Glomerular endothelial cell (primary cell): ENCODE measurements at places on chromosomes 11 and 22. TPM values are rescaled to one million over a fixed set of nuclear protein-coding genes. Genes with fewer than 3 reads are reported as not detected.

Gene OR5B21
- total RNA-seq: not detected in 2 replicates

- DNase-seq: no peak
Observed at GRCh38 chr11:34652191-34652973, 31.5 kb downstream of the EHF start.

Gene C11orf86
- total RNA-seq: not detected in 2 replicates

GRCh38 chr11:83852775-83853442 is 566.7 kb upstream of the CCDC90B start:
- no peak for DNase-seq

GRCh38 chr11:34948696-34949095 is 32.3 kb downstream of the PDHX start:
- DNase-seq: no peak

DNA sequence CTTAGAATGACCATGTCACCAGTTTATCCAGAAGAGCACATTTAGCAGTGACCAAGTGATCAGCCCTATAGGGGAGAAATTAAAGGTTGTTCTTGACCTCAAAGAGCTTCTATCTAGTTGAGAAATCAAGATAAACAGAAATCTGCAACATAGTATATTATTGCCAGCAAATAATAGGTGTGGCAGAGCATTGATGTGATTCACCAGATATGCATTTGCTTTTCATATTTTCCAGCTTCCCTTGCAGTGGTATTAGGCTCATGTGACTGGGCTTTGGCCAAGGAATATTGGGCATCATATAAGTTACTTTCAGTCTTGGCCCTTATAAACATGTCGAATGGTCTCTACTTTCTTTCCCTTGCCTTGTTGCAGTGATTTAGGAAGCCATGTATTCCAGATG is 34.5 kb downstream of the COMMD9 start:
- no peak for DNase-seq

Gene IGLL5
- not detected in 2 replicates for total RNA-seq

- no peak for DNase-seq
Observed at GRCh38 chr11:70610566-70611565, 212.5 kb downstream of the CTTN start.

Gene FREY1
- 0.29 TPM in 1 of 2 replicates, not detected in the other for total RNA-seq

DNA sequence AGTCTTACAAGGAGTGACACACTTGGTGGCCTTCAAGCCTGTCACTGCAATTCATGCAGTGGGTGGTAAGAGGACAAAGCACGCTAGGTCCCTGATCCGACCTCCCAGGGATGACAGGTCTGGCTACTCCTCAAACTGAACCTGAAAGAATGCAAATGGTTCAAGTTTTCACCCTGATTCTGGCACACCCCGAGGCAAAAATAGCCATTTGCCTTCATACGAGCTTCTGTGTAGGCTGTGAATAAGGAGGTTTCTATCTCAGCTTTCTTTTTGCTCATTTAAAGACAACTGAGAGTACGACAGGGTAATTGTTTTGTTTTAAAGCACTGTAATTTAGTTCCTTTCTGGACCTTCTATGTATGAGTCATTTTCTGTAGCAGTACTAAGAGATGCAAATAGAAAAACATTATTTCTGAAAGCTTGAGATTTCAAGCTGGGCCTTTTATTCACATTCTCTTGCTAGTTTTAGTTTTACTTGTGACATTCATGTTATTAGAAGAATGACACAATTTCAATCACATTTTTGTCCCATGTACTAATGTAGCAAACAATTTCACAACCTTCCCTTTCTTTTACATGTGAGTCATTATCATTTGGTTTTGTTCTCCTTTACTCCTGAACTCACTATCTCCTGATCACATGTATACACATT is 56.6 kb upstream of the FDX1 start:
- no peak for DNase-seq

GRCh38 chr11:94837317-94837716 is 69.2 kb downstream of the AMOTL1 start:
- no peak for DNase-seq

GRCh38 chr11:1742371-1742770 is 8.0 kb downstream of the IFITM10 start:
- DNase-seq: no peak

Gene KCNJ5
- total RNA-seq: 0.15 and 0.41 TPM in 2 replicates

GRCh38 chr22:32708830-32709229 is 92.7 kb upstream of the TIMP3 start:
- DNase-seq: no peak

DNA sequence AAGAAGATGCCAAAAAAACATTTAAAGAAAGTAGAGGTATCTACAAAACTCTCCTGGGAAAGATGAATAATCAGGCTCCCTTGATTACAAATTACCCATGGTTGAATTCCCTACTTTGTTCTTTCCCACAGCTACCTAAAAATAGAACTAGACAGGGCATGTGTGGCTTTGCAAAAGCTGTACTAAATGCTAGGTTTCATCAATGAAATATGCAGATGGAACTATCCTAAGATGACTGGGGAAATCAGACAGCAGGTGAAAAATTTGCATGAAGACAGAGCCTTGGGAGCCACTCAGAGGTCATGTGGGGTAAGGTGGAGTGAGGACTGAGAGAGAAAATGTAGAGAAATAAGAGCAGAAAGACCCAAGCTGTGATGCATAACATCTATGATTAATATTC is 14.7 kb downstream of the LAYN start:
- no peak for DNase-seq

- no peak for DNase-seq
Observed at GRCh38 chr11:59778122-59778521, 22.9 kb downstream of the STX3 start.

GRCh38 chr11:90500922-90501568 is 278.2 kb upstream of the CHORDC1 start:
- no peak for DNase-seq

Gene C11orf97
- not detected in 2 replicates for total RNA-seq

- DNase-seq: no peak
Observed at GRCh38 chr11:71322861-71323582, 70.6 kb upstream of the SHANK2 start.

DNA sequence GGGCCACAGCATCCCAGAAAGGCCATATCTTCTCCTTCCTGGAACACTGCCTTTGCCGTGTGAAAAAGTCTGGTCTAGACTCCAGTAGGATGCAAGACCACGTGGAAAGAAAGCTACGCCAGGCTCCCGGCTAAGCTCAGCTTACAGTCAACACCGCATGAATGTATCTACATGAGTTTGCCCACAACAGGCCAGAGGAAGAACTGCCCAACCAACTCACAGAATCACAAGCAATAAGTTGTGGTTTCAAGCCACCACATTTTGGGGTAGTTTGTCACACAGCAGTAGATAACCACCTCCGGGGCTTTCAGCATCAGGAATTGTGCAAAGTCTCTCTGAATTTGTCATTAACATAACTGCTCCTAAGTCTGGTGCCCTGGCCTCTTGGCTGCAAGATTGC is 27.3 kb downstream of the HSPA8 start:
- no peak for DNase-seq

GRCh38 chr11:72613977-72614376 is 60.2 kb downstream of the PDE2A start:
- DNase-seq: no peak

- DNase-seq: no peak
Observed at GRCh38 chr11:28657378-28658030, 549.3 kb downstream of the METTL15 start.

DNA sequence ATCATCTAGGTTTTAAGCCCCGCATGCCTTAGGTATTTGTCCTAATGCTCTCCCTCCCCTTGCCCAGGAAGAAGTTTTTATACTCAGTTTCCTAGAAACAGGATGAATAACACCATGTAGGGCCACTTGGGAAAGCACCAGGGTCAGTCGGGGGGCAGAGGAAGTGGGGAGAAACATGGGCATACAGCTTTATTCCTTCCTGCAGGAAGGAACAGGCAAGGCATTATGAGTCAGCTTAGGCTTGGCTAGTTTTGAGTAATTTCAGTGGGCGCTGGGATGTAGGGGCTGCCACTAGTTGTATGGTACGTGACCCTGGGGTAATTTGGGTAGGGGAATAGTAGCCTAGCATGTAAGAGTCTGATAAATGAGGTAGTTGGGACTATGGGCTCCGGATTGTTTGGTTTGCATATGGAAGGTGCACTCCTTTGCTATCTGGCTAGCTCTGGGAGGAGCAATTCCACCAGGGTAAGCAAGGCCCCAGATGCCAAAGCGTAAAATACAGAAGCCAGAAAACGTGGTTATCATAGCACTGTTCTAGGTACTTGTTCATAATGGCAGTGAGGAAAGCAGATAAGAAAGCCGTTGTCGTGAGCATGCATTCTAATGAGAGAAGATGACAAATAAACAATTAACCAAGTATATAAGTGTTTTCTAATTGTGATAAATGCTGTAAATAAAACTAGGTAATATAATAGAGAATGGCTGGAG is 24.8 kb downstream of the ACER3 start:
- DNase-seq: peak; percentile 58

Gene TSPAN18
- 31.8 and 128 TPM in 2 replicates for total RNA-seq

- DNase-seq: no peak
Observed at GRCh38 chr11:69874178-69874983, 55.2 kb upstream of the FGF3 start.
